ENCODE measurements at places on chromosomes 2 and 18.

DNA sequence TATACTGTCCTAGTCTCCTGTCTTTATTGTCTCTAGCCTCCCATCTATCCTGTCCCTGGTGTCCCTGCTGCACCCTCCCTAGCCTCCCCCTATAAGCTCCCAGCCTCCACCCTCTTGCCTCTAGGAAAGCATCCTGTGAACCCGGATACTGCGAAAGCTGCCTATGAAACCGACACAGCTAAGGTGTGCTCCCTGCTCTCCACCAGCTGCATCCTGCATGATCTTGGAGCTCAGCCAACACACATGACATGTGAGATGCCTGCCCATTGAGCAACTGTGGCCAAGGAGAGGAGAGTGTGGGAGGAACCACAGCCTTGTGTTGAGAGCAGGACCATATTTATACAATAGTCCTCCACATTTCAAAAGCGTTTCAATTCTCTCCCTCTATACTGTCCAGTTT is 187.1 kb downstream of the ZBTB7C start:
- no peak for DNase-seq

- no peak for DNase-seq
Observed at GRCh38 chr2:118842661-118843482, 4.6 kb downstream of the EN1 start.

- DNase-seq, result no peak
Observed at GRCh38 chr2:51997571-51997970, 965.6 kb upstream of the NRXN1 start.

GRCh38 chr18:9547782-9548181 is 66.6 kb downstream of the PPP4R1 start:
- no peak for DNase-seq

All from naive B cell (primary cell).